ENCODE measurements at places on chromosomes 12 and 14. TPM values are rescaled to one million over a fixed set of nuclear protein-coding genes. Genes with fewer than 3 reads are reported as not detected.
A peak's percentile ranks its signal among the peaks of the same experiment; 100 is the strongest.

GRCh38 chr14:98914942-98915341, 357.1 kb downstream of the BCL11B start:
- no peak for DNase-seq

DNA sequence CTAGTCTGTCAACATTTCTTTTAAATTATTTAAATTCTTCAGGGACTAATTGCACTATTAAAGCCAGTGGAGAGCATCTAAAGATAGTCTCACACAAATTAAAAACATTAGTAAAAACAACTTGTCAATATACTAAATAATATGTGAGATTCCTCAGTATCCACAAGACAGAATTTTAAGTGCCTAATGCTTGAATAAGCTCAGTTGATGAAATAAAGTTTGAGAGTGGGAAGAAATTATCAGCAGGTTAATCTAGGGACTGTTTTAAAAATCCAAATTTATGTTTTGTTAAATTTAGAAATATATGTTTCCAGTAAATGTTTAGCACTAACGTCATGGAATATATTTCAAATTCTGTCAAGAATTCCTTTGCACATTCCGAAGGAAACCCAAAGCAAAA, 105.2 kb downstream of the SLC41A2 start:
- DNase-seq = no peak

The CBX5 gene
- total RNA-seq = 45.4 TPM

DNA sequence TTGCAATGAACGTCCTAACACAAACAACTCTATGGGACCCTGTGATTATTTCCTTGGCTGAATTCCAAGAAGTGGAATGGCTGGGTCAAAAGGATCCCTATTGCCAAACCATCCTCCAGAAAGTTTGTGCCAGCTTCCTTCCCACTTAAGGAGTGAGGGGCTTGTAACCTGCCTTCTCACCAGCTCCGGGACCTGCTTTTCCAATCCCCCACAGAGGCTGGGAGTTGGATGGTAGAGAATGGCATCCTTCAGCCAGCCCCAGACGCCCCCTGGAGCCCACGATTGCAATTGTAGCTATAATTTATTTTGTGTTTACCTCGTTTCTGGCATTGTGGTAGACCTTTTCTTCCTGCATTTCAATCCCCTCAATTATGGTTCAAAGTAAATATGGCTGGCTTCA, 9.7 kb upstream of the ZDHHC22 start:
- DNase-seq = no peak

DNA sequence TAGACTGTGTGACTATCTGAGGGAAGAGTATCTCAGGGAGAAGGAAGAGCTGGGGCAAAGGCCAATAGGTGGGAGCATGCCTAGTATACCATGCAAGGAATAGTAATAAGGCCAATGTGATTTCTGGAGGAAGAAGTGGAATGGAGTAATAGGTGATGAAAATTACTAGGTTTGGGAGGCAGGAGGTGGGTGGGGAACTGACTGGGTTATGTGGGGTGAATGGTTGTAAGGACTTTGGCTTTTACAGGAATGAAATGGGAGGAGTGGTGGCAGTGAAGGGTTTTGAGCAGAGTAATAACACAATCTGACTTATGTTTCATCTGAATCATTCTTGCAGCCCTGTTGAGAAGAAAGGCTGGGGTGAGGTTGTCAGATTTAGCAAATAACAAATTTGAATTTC, 30.9 kb downstream of the NUBPL start:
- no peak for DNase-seq

The KLRC4 gene
- not detected for total RNA-seq

- DNase-seq = no peak
These were observed 1.1 kb upstream of the CLEC2D start for GRCh38 chr12:9668161-9669018.

The RGS6 gene
- 0.14 TPM for total RNA-seq

DNA sequence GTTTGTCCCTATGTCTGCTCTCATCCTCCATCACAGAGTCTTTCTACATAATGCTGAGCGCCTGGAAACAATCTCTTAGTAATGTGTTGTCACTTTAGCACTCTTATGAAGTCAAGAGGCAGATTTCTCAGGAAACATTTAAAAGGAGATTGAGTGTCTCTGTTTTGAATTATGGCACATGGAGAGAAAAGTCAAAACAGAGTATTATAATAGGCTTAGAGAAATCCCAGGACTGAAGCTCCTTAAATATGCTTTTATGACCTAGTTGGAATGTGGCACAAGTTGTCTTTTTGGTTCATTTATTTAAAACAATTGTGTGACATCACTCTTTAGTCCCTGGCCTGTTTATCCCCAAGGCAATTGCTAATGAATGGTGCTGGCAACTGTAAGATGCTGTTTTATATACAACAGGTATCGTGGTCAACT, 117.8 kb upstream of the HIF1A start:
- peak; percentile 61 for DNase-seq

The ZBTB39 gene
- 3.4 TPM for total RNA-seq

- DNase-seq = no peak
These were observed 15.5 kb downstream of the REM2 start for GRCh38 chr14:22898302-22899090.

- DNase-seq = peak; percentile 69
These were observed 61.4 kb downstream of the VWF start for GRCh38 chr12:6062757-6063735.

- DNase-seq = no peak
These were observed 20.3 kb downstream of the SYNE3 start for GRCh38 chr14:95496111-95496681.

The BDKRB2 gene
- total RNA-seq = 4.5 TPM

DNA sequence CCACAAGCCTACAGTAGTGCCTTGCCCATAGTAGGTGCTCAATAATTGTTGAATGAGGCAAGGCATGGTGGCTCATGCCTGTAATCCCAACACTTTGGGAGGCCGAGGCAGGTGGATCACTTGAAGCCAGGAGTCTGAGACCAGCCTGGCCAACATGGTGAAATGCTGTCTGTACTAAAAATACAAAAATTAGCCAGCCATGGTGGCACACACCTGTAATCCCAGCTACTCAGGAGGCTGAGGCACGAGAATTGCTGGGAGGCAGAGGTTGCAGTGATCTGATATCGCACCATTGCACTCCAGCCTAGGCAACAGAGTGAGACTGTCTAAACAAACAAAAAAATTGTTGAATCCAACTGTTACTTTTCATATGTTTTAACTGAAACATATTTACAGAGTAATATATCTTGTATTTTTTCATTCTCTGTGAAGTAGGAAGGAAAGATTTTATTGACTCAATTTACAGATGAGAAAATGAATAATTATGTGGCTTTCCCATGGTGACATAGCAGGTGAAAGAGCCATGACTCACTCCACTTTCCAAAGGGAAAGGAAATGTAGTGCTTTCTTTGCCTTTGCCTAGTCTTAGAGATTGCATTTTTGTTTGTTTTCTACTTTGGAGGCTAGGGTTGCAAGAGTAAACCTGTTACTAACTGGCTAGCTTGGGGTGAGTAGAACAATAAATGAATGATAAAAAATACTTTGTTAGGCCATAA, 95.4 kb upstream of the SLC38A4 start:
- DNase-seq = peak; percentile 40

The TTC6 gene
- 0.29 TPM for total RNA-seq

The SLC25A21 gene
- total RNA-seq = not detected

DNA sequence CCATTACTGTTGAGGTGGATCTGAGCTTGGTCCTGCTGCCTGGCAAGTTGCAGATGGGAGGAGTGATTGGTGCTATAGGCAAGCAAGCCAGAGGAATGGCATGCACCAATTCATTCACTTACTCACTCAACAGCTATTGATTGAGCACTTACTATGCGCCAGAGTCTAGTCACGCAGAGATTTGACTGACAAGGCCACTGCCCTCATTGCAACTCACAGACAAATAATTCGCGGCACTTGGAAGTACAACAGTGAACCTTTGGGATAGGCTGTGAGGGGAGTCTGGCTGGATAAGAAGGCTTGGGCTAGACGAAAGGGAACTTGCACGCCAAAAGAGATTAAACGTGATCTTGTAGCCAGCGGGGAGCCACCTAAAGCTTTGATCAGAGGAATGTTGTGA, 96.2 kb downstream of the NEDD1 start:
- no peak for DNase-seq

The TAS2R14 gene
- 3.3 TPM for total RNA-seq

GRCh38 chr12:65699251-65699650, 125.0 kb upstream of the HMGA2 start:
- peak; percentile 28 for DNase-seq

DNA sequence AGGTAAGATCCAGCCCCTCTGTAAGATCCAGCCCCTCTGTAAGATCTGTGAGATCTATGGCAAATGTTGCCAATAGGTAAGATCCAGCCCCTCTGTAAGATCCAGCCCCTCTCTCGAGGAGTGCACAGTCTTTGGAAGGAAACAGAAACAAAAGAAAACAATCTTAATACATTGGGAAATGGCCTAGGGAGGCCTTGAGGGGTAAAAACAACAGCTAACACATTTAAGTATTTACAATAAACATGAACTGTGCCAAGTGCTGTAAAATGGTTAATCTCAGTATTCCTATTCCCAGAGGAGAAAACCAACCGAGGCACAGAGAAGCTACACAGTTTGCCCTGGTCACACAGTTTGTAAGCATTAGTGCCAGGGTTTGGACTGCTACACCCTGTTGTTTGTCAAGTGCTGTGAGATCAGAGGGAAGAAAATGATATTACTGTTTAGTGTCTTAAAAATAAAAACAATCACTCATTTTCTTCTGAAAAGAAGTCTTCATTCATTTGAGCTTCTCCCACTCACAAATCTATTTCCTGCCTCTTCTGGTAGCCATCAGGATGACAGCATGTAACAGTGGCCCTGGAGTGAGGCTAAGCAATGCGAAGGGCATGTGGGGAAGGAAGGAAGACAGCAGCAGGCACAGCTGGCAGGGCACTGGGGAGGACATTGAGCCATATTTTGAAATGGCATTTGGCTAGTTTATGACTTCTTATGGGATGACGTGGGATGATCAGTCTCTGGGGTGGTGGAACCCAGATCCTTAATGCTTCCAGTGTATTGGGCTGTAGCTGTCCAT, 118.7 kb upstream of the PTPRQ start:
- no peak for DNase-seq

DNA sequence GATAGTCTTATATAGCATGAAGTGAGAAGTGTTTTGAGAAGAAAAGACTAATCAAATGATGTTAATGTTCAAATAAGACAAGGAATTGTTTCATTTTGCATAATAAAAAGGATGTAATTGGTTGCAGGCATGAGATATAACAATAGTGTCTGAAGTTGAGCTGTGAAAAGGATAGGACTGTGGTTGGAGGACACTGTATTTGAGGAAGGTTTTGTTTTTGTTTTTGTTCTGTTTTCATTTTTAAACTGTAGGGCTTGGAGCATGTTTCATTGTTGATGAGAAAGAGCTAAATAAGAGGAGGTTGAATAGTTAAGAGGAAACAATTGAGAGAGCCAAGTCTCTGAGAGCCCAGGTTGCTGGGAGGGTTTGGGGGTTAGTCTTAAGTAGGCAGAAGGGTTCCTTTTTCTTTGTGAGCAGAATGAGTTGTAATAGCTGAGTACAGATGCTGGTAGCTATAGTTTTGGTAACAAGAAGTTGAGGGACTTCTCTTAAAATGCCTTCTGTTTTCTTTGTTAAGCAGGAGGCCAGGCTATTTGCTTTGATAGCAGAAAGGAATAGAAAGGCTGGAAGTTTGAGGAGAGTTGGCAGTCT, 58.4 kb downstream of the CCDC91 start:
- DNase-seq = no peak

The ARID2 gene
- total RNA-seq = 12.1 TPM

The TOMM20L gene
- not detected for total RNA-seq

The TAS2R19 gene
- 0.21 TPM for total RNA-seq

The KLRG1 gene
- total RNA-seq = 0.14 TPM

The OTUB2 gene
- 2.5 TPM for total RNA-seq

DNA sequence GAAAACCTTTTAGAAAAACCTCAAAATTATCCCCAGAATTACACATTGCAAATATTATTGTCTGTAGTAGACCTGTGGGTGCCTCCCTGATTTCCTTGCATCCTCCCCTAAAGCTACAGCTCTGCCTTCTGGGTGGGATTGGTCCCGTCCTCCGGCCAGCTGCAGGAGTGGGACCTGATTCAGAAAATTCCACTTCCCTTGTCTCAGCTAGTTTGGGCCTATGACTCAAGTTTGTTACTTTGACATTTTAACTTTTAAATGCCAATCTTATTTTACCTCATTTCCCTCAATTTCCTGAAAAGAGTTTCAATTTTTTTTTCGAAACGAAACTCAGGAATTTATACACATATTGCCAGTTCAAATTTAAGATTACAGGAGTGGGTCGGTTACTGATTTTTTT, 13.2 kb upstream of the SLC41A2 start:
- DNase-seq = no peak

DNA sequence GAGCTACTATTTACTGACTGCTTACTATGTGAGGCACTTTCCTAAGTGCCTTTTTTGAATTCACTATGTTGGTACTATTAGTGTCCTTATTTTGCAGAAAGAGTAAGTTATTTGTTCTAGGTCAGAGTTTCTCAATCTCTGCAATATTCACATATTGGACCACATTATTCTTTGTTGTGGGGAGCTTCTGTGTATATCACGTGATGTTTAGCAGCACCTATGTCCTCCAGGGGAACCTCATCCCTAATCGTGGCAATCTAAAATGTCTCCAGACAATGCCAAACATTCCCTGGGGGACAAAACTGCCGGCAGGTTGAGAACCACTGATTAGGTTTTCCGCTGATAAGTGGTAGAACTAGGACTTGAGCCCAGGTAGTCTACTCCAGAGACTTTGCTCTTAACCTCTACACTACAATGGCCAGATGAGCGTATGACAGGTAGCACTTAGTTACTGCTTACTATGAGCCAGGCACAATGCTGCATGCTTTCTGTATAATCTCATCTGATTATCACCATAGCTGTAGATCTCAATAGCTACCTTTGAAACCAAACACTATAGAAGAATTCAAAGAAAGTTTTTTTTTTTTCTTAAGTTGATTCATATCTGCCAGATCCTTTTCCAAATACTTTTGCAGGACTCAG, 38.9 kb downstream of the NELL2 start:
- no peak for DNase-seq

The RHOJ gene
- total RNA-seq = 1.3 TPM

DNA sequence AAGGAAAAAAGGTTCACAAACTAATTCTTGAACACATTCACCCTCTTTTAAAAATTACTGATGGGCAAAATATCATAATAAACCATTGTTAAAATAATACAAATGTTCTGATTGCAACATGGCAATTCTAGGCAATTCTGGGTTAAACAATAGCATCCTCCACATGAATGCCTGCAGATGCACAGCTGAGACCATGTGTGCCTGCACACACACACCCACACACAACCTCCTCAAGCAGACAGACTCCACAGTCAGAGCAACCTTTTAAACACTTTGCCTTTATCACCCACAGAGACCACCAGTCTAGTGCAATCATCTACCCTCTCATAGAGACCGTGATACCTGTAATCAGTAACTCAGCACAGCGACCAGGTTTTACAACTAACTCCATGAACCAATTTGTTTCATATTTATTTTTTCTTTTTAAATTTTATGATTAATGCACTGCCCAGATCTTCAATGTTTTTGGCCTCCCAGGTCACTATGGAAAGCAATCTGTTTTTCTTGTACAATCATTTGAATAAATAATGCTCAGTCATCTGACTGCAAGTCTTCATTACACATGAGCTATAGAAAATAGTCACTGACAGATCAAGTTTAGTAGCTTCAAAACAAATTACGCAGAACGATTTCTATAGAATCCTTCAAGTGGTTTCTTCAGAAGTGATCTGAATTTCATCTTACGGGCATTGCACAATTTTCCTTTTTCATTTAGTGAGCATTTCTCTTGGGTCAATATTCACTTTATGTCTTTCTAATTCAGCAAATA, 105.8 kb downstream of the PRKD1 start:
- DNase-seq = no peak

- DNase-seq = no peak
These were observed 686.4 kb downstream of the GALC start for GRCh38 chr14:87306409-87307168.

The MRPL42 gene
- total RNA-seq = 177 TPM

- no peak for DNase-seq
These were observed 15.7 kb downstream of the RERG start for GRCh38 chr12:15205341-15206010.
